Fibroblast of the aortic adventitia (primary cell): ENCODE measurements at places on chromosomes 1 and 21. TPM values are rescaled to one million over a fixed set of nuclear protein-coding genes. Genes with fewer than 3 reads are reported as not detected.

GRCh38 chr1:147243228-147243685, 773 bp downstream of the CHD1L start:
- no peak for DNase-seq

DNA sequence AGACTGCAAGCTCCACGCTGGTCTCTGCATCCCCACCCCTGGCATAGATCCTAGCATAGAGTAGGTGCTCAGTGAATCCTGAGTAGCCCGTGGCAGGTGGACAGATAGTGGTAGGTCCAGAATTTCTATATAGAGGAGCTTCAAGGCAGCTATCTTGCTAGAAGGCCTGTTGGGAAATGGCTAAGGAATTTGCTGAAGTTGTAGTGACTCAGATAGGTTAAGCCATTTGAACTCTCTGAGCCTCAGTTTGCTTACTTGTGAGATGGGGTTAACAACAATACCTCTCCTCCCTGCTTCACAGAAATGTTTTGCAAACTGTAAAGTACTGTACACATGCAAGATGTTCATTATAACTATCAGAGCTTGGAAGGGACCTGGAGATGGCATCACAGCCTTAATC, 23.4 kb upstream of the EPHB2 start:
- DNase-seq = no peak

GRCh38 chr1:23483321-23484252, at the start of gene ASAP3:
TSS of gene ASAP3 (minus strand) at chr1:23484179. CDS start at chr1:23484133, 46 bp downstream.
- DNase-seq = peak; percentile 85

DNA sequence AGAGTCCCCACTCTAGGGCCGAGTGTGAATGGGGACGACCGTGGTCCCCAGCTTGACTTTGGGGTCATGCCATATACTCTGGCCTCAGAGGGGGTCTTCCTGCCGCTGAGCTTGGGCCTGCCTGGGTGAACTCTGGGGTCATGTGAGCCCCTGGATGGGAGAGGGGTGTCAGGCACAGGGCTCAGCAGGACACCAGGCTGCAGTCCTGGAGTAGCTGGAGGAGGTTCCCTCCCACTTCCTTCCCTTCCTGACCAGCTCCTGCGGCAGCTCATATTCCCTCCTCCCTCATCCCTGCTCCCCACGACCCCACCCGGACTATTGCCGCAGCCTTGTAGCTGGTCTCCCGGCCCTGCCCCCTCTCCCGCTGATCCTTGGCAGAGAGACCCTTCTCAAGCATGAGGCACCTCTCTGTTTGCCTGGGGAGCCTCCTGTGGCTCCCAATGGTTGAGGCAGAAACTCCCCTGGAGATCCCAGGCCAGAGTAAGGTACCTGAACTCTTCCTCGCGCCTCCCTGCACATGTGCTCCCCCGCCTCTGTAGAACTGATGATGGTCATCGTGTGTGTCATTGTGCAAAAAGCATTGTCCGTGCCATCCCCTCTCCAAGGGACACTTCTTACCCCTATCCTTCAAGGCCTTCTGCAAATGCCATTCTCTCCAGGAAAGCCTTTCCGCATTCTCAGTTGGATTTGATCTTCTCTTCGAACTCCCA, 1.8 kb downstream of the TNFRSF1B start:
- DNase-seq = no peak

- peak; percentile 69 for DNase-seq
Measured at GRCh38 chr1:17156108-17156507, 36.9 kb upstream of the PADI2 start.

- DNase-seq = no peak
Measured at GRCh38 chr1:112386731-112387346, 9.2 kb upstream of the CTTNBP2NL start.

DNA sequence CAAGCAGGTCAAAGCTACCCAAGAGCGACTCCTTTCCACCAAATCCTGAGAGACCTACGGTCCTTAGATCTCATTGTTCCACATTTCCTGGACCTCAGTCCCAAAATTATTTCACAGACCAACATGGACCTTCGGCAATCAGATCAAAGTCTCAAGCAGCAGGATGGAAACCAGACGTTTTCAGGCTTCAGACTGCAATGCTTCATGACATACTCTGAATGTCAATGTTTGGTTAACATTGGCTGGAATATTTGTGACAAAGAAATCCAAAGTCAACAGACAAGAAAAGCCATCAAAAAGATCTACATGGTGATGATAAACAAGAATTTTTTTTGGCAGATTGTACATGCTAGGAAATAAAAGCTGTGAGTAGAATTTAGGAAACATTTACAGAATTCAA, 1057.3 kb downstream of the ADGRL2 start:
- DNase-seq = peak; percentile 17

DNA sequence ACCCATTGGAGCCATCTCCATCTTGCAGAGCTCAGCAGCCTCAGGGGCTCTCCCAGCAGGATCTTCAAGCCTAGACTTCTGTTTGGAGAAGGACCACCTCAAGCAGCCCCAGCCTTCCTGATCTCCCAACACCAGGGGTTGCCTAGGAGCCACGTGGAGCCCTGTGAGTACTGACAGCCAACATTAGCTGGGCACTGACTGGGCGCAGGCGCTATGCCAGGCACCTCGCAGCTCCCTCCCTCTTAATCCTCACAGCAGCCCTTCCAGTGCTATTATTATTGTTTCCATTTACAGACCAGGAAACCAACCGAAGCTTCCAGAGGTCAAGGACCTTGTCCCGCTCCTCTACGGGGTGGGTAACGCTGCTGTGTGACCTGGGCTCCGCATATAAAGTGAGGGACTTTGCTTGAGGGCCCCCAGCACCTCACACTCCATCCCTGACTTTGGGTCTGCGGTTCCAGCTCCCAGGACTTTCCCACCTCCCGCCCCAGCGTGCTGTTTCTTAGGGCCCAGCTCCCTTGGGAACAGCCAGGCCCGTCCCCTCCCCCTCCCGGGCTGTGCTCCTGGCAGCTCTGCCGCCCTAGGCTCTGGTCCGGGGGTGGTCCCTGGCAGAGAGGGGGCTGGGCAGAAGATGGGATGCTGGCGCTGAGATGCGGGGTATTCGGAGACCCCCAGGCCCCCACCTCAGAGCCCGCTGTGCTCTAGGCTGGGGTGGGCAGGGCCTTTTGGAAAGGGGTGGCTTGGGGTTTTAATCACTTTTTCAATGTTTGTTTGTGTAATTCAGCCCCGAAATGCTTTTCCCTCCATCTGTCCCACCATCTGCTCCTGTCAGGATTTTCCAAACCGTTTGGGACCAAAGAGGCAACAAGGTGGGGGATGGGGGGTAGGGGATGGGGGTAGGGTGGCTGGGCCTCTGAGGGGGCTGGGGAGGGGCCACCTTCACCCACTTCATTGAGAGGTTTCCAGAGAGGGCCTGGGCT, 4.1 kb upstream of the HPCA start:
- no peak for DNase-seq

DNA sequence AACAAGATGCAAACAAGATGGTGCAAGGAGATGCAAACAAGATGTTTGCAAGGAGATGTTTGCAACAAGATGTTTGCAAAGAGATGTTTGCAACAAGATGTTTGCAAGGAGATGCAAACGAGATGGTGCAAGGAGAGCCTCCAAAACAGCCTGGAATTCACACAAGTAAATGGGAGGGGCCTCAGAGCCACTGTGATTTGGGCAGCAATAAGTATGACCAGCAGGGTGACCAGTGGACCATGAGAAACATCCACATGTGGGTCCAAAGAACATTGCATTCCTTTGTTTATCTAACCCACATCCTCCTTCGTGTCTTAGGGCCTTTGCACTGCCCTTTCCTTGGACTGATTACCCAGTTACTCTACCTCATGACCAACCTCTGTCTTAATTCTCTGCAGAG, 162.9 kb downstream of the PLPP3 start:
- no peak for DNase-seq

S100A14 gene
- total RNA-seq = 0.18 TPM in 1 of 2 replicates, not detected in the other

DNA sequence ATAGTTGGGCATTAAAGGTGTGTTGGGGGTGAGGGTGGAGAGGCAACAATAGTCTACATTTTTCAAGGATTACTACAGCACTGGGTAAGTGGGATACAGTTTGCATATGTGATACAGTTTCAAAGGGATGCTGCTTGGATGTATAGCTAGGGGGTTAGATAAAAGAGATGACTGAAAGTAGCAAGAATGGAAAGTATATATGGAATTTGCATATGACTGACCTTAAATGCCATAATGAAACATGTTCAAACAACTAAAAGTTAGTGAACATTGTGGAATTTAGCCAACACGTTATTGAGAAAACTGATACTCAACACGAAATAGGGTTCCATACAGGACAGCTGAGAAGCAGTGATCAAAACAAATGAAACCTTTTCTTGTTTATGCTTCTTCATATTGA, 124.8 kb upstream of the CHRM3 start:
- no peak for DNase-seq

TRIM46 gene
- 5.2 and 13.2 TPM in 2 replicates for total RNA-seq

IFNAR2 gene
- 6.0 and 6.5 TPM in 2 replicates for total RNA-seq

GRCh38 chr1:5010656-5011055, 356.2 kb downstream of the AJAP1 start:
- DNase-seq = no peak

DNA sequence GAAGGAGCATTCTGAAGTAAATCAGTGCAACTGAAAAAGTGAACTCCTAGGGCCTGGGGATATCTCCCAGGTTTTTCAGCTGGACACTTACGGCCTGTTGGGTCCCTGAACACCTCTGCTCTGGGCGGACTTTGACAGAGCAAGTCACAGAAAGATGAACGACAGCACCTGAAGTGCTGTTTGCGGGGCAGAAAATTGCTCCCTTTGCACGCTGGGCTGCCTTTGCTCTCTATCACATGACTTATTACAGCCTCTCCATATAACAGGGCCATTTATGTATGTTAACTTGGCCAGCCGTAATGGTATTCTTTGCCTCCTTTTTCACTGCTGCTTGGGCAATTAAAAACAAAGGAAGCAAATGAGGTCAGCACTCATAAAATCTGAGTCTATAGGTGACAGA, 332.9 kb downstream of the BARHL2 start:
- no peak for DNase-seq

PLEKHA6 gene
- 3.6 and 5.1 TPM in 2 replicates for total RNA-seq

DNA sequence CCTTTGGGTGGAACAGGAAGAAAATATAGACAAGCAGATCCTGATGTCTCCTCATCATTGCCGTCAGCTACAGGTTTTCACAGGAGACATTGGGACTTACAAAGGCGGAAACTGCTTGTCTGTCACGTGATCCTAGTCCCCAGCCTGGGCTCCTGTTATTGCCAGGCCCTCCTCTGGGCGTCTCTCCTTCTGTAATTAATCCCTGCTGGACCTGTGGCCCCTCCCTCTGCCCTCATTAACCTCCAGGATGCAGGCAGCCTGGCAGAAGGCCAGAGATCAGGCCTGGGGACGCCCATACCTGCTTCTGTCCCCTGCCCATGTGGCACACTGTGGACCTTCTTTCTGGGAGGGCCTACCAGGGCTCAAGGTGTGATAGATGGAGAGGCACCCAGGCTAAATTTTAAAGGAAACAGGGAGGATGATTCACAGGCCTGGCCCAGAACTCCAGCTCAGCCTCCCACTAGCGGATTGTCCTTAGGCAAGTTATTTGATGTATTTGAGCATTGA, 2.4 kb downstream of the S100A5 start:
- no peak for DNase-seq

DNA sequence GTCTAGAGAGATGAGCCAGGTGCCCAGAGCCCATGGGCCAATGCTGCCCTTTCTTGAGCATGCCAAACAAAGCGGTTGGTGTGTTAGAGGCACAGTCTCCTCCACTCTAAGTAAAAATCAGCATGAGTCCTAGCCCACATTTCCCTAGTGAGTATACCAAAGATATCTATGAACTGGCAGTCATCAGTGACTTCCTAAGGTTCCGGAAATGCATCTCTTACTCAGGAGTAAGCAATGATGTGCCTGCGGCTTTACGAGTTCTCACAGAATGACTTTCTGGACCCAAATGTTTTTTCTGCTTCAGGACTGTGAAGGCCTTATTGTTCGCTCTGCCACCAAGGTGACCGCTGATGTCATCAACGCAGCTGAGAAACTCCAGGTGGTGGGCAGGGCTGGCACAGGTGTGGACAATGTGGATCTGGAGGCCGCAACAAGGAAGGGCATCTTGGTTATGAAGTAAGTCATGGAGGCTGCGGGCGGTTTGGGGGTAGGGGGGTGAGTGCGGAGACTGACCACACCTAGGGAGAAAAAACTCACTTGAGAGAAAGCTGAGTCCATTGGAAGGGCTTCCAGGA, 9.2 kb downstream of the PHGDH start:
- no peak for DNase-seq

DNA sequence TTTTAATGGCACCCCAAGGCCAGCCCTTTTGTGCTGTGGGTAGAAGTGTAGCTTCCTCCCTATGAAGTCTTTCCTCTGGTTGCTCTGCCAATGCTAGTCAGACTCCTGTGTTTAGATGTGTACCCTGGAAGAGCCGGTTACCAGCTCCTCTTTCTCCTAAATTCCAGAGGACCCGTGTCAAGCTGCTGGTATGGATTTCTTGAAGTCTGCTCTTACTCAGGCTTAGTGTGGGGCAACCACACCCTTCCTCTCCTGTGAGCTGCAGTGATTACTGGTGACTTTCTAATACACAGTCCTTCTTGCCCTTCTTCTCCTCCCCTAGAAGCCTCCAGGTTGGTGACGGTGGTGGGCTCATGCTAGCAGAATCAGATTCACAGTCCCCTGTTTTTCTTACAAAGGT, 74.1 kb upstream of the AKT3 start:
- DNase-seq = peak; percentile 66

DNA sequence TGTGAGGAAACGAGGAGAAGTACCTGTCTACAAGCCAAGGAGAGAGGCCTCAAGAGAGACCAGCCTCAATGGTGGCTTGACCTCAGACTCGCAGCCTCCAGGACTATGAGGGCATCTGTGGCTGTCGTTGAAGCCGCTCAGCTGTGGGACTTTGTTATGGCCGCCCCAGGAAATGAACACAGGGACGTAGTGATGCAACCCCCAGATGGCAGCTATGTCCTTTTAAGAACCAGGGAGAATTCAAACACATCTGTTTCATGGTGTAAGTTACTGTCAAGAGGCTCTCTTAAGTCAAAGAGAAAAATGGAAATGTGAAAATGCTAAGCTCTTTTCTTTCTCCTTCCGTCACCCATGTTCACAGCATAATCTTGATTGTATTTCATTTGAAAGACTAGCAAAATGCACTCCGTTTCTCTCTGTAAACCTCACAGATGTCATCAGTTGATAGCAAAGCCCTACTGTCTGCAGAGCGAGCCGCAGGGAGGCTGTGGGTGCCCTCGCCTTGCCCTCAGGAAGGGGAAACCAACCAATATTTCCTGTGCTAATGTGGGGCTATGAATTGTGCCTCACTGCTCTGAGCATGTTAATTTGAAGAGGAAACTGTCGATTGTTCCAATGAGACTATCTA, 21.3 kb downstream of the UBASH3A start:
- DNase-seq = no peak

ELAPOR1 gene
- 0.16 and 0.45 TPM in 2 replicates for total RNA-seq

GRCh38 chr1:20726118-20726911, 6.2 kb downstream of the SH2D5 start:
- no peak for DNase-seq
